T-helper 22 cell (primary cell): ENCODE measurements at places on chromosomes 2 and 18.

DNA sequence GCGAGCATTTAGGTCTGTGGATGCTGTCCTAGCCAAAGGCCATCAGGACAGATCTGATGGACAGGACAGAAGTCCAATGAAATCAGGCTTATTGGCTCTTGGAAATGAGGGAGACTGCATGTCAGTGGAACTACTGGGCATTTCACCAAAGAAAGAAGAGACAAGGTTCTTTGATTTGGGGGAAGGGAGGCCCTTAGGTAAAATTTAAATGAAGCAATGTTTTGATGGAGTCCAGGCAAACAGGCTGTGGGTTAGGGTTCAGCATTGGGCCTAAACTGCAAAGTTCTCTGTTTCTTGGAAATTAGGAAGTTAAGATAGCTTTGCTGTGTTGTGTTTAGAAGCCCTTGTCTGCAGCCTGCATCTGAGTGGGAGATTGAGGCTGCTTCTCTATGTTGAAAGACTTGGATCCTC is 31.6 kb upstream of the RNF149 start:
- DNase-seq: no peak

- peak; percentile 7 for DNase-seq
These were observed 1.1 kb downstream of the NPC1 start for GRCh38 chr18:23585007-23585871.

DNA sequence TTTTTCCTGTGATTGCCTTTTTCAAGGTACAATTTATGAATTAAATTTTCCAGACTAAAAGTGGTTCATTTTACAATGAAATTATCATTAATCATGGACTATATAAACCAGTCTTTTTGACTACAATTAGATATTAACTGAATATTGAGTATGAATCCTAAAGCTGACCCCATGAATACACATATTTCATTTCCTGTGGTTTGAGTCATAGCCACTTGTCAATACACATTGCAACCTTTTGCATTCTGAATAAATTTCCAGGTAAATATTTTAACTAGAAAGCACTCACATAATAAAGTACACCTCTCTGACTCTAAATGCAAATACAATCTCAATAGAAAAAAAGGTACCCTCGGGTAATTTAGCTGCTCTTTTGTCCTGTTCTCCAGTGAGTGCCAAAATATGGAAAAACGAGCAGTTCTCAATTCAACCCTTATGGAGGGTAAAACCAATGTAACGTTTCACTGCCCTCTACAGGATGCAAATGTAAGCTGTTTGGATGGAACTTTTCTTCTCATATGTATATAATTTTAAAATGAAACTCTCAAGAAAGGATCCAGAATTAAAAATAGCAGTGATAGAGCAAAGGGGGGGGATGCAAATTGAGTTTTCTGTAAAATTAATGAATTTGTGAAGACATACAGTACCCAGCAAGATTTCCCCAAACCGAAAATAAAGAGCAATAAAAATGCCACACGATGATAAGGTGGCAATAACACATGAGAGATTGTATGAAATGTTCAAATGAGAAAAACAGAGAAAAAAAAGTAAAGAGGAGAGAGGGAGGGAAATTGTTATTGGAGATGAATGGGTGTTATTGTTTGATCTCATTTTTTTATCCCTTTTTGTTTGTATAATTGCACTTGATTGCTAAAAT is 1795.7 kb upstream of the PIK3C3 start:
- no peak for DNase-seq

GRCh38 chr2:129488376-129488775 is 491.1 kb upstream of the RAB6C start:
- no peak for DNase-seq
